ENCODE measurements at places on chromosomes 4 and X. TPM values are rescaled to one million over a fixed set of nuclear protein-coding genes. Genes with fewer than 3 reads are reported as not detected.

The DRP2 gene
- 0.88 TPM for total RNA-seq

The IL15 gene
- total RNA-seq = 3.9 TPM

The PPP1R2C gene
- not detected for total RNA-seq

- peaks cover 35% of the 10 kb centered on the region for H3K4me1 ChIP-seq
- peaks cover 6% of the 10 kb centered on the region for H3K27me3 ChIP-seq
- peaks cover 5% of the 10 kb centered on the region for H3K36me3 ChIP-seq
- H3K27ac ChIP-seq = peak overlapping the region; percentile 5
Measured at GRCh38 chr4:1187182-1187581, 14.8 kb upstream of the SPON2 start.

DNA sequence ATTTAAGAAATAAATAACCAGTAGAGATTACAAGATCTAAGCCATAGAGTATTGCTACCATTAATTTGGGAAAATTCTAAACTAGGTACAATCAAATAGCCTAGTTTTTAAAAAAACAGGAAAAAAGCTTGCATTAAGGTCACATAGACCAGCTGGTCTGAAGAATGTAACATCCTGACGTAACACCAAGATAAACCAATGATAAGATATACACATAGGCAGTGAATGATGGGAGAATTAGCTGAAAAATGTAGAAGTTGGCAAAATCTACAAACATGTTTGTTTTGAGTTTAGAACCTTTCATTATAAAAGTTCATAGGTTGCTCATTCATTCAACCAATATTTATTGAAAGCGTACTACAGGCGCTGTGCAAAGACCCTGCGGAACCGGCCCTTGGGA, 120.0 kb downstream of the SH3RF1 start:
- no peaks in the 10 kb centered on the region for H3K4me1 ChIP-seq
- H3K27ac ChIP-seq = no peak overlapping the region
- H3K36me3 ChIP-seq = no peaks in the 10 kb centered on the region
- H3K4me3 ChIP-seq = no peak overlapping the region
- no peak for DNase-seq
- peaks cover 6% of the 10 kb centered on the region for H3K27me3 ChIP-seq

- H3K27me3 ChIP-seq = no peaks in the 10 kb centered on the region
- no peaks in the 10 kb centered on the region for H3K36me3 ChIP-seq
- no peak for DNase-seq
- no peak overlapping the region for H3K4me3 ChIP-seq
- H3K4me1 ChIP-seq = no peaks in the 10 kb centered on the region
Measured at GRCh38 chr4:163193717-163194116, 27.0 kb upstream of the NAF1 start.

- no peak for DNase-seq
- H3K27me3 ChIP-seq = peaks cover 3% of the 10 kb centered on the region
- no peaks in the 10 kb centered on the region for H3K36me3 ChIP-seq
- no peaks in the 10 kb centered on the region for H3K4me1 ChIP-seq
Measured at GRCh38 chr4:81399306-81400086, 72.2 kb downstream of the RASGEF1B start.

GRCh38 chr4:78922207-78922606, 17.0 kb downstream of the PAQR3 start:
- H3K27me3 ChIP-seq = no peaks in the 10 kb centered on the region
- H3K36me3 ChIP-seq = peaks cover 12% of the 10 kb centered on the region
- no peak overlapping the region for H3K4me3 ChIP-seq
- no peak overlapping the region for H3K27ac ChIP-seq
- DNase-seq = no peak

DNA sequence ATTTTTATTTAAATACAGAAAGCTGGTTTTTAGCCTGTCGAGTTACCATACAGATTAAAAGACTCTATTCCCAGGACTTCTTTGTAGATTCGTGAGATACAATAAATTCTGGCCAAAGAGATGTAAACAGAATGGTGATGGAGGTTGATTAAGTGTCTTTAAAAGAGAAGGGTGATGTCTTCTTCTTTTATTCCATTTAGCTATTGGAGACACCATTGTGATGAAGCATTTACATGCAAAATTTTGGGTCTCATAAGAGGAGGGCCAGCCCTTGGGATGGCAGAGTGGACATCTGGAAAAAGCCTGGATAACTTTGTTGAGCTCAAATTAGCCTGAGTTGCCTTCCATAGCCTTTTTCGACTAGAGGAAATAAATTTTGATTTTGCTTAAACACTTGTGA, 21.6 kb upstream of the PCDH10 start:
- no peak for DNase-seq
- H3K4me3 ChIP-seq = no peak overlapping the region
- H3K36me3 ChIP-seq = no peaks in the 10 kb centered on the region

GRCh38 chrX:26649534-26649933, 433.6 kb downstream of the MAGEB5 start:
- no peak overlapping the region for H3K27ac ChIP-seq
- H3K27me3 ChIP-seq = no peaks in the 10 kb centered on the region
- DNase-seq = no peak
- no peaks in the 10 kb centered on the region for H3K36me3 ChIP-seq
- no peak overlapping the region for H3K4me3 ChIP-seq
- no peaks in the 10 kb centered on the region for H3K4me1 ChIP-seq

DNA sequence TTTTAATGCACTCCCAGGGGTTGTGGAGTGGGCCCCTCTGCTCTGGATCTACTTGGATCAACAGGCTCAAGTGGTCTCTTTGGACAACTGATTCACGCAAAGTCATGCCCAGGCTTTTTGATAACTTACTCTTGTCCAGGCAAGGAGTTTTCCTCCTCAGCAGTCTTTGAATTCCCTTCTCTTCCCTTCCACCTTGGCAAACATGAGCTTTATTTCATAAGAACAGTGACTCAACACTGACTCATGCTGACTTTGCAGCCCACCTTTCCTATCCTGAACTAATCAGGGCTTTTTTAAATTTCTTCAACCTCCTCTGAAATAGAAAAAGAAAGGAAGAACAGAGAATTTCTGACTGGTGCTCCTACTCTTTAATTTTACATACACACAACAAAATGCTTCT, 132.1 kb upstream of the LDB2 start:
- no peaks in the 10 kb centered on the region for H3K4me1 ChIP-seq
- no peaks in the 10 kb centered on the region for H3K36me3 ChIP-seq
- no peak for DNase-seq
- no peaks in the 10 kb centered on the region for H3K27me3 ChIP-seq
- no peak overlapping the region for H3K27ac ChIP-seq

Data from activated CD4-positive, alpha-beta memory T cell treated with anti-CD3 and anti-CD28 coated beads, Interleukin-2, amount 10 ng/mL, durations not matched to agents 7 days and 5 days (primary cell).